ENCODE measurements at places on chromosomes 3 and 15.

GRCh38 chr3:155853214-155854140 lies 750 bp downstream of the SLC33A1 start:
- peak; percentile 50 for DNase-seq

DNA sequence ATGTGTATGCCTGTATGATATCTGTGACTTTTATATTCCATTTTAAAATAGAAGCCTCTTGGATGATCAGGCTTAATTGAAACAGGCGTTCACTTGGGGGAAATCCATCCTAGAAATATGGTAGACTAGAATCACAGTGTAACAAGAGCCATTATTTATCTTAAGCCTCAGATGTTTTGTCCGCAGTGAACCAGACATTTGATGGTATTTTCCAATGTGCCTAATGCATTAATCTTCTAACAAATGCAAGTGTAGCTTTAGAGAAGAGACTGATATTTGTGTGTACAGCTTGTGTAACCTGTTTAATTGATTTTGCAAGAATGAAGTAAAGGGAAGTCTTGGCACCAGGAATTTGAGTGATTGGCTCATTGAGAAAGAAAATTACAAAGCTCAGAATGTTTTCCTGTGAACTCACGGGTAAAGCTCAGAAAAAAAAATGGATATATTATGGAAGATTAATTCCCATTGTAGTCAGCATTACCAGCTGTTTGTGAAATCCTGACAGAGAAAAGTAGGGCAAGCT lies 155.7 kb downstream of the SV2B start:
- DNase-seq, result no peak

DNA sequence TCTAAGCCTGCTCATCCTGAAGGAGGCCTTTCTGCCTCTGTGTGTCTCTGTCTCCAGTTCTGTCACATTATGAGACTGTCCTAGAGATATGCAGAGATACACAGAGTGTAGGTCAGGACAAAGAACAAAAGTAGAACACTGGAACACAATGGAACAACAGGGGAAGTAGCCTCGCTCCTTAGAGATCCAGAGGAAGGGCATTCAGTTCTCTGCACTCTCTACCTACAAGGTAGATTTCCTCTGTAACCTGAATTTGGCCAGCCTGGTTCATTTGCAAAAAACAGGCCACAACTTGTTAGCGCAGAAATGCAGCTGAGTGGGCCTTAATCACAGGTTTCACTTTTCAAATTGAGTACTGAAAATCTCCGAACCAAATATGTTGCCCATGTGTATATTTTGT lies 19.4 kb downstream of the NEK10 start:
- DNase-seq, result peak; percentile 8

DNA sequence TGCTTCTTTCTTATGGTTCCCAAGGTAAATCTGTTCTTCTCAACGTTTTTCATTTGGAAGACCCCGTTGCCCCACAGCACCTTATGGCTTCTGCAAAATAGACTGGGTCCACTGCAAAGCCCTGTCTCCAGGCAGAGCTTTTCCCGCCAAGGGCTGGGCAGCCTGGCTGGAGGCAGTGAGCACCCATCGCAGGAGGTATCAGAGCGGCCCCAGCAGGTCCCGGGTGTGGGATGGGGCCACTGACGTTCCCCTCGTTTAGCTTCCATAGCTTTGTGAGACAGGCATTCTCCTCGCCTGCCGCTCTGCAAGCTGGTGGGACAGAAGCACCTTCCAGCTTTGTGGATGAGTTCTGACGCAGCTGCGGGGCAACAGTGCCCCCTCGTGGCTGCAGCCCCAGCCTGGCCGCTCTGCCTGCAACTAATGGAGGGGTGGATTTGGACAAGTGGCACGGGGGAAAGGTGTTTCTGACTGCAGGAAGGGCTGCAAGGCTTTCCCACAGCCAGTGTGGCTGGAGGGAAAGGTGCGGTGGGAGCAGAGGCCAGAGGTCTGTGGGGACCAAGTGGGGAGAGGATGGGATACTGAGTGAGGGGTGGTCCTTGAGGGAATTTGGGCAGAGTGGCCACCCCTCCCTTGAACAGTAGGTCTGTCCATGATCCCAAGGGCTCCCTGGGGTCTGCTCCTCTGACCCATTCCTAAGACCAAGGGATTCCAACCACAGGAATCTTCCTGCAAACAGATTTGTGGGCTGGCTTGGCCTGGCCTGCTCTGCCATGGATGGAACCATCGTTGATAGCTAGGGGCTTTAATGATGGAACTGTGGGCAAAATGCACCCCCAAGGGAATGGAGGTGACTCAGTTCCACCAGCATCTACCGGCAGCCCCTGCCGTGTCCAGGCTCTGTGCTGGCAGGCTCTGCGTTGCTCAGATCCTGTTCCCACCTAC lies 99.4 kb downstream of the FBLN2 start:
- DNase-seq, result peak; percentile 36

GRCh38 chr3:123618768-123619484 lies 34.1 kb upstream of the HACD2 start:
- DNase-seq, result peak; percentile 49

Measured in NCI-H2081 (cell line).